ENCODE measurements at places on chromosomes 16 and 17.
A peak's percentile ranks its signal among the peaks of the same experiment; 100 is the strongest.

DNA sequence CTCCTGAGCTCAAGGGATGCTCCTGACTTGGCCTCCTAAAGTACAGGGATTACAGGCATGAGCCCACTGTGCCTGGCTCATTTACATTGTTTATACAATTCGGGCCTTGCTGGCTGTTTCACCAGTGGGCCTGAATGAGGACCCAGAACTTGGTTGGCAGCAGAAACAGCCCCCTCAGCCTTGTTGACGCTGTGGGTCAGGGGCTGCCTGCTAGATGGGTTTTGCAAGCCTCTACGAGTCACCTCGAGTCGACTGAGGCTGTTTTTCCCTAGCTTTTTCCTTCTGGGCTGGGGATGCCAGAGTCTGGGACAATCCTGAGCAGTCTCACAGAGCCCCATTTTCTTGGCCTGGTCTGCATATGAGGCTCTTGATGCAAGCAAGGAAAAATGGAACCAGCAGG, 16.1 kb downstream of the PPL start:
- no peak for DNase-seq

- no peak for DNase-seq
Observed at GRCh38 chr17:69555056-69555455, 140.6 kb downstream of the MAP2K6 start.

- DNase-seq, result no peak
Observed at GRCh38 chr16:85928401-85928820, 29.4 kb downstream of the IRF8 start.

GRCh38 chr17:7856011-7856810, 1.1 kb downstream of the NAA38 start:
- peak; percentile 9 for DNase-seq

GRCh38 chr16:49280841-49281371, 732 bp downstream of the CBLN1 start:
- DNase-seq, result no peak

DNA sequence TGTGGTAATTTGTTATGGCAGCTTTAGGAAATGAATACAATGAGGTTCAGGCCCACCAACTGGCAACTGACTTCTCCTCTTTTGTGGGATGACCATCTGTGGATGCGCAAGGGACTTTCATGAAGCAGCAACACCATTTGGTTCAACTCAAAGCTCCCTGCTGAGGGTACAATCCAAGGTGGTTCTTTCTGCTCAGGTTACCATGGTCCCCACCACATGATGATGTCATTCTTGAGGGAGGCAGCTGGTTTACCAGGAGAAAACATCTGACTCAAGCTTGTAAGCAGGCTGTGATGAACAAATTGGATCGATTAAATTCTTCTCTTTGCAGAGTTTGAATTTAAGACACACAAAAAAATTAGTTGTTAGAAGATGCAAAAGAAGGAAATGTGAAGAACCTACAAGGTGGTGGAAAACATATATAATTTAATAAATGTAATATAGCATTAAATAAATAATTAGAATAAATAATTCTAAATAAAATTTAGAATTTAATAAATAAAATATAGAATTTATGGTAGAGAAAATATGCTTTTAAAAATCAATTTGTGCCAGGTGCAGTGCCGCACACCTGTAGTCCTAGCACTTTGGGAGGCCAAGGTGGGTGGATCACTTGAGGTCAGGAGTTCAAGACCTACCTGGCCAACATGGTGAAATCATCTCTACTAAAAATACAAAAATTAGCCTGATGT, 67.6 kb upstream of the ANKFN1 start:
- no peak for DNase-seq

DNA sequence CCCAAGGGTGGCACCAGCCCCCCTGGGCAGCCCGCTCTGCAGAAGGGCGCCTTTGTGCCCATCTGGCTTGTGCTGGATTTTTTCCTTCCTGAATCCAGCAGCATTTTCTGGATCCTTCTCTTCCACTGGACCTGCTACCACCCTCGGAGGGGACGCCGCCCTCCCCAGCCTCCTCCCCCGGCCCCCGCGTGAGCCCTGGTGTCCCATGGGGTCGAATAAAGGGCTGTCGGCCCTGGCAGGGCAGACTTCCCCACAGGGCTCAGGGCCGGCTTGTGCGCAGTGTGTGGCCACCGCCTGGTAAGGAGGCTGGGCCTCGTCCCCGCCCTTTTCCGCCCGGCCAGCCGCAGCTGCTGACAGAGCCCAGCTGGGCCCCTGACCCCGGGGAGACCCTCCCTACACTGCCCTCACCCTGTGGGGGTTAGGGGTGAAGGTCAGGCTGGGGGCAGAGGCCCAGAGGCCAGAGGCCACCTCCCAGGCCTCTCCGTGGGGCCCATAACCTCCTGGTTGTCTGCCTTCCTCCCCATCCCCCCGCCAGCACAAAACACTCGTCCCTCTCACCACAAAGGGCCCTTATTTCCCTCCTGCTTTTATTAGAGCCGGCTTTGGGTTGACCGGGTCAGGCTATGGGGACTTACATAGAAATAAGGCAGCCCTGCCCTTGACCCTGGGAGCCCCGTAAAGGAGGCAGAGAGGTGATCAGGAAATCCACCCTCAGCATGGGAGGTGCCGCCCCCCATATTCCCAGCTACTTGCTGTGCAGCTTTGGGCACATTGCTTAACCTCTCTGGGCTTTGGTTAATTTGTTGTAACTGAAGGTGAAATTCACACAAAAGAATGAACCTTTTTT, 179.3 kb upstream of the CIBAR2 start:
- no peak for DNase-seq

- no peak for DNase-seq
Observed at GRCh38 chr17:17320188-17320910, 17.2 kb downstream of the NT5M start.

GRCh38 chr17:28530250-28530649, 22.2 kb downstream of the UNC119 start:
- DNase-seq, result no peak

GRCh38 chr17:40529991-40530390, 28.6 kb upstream of the TNS4 start:
- no peak for DNase-seq

DNA sequence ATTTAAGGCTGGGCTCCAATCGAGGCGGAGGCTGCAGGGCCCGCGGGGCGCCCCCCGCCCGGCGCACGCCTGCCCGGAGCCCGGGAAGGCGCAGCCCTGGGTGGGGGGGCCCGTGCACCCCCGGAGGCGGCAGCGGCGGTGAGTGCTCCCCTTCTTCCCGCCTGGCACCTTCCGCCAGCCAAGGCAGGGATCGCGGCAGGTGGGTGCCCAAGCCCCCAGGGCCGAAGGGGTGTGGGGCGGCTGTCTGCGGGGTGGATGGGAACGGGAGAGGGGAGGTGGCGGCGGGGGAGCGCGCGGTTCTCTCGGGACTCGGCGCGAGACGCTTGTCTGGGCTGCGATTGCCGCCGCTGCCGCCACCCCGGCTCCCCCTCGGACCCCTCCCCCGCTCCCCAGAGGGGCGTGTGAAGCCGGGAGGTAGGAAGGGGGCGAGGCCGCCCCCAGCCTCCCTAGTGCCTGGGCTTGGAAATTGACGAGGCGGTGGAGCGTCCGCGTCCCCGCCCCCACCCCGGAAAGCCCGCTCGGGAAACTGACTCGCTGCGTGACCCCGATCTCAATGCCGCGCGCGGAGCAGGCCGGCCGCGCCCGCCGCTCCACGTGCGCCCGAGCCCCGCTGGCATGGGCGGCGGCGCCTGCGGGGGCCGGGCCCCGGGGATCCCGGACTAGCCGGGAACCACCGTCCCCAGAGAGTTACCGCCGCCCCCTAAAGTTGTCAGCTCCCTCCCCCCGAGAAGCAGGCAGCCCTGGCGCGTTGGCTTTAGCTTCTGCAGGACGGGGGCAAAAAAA, 231.5 kb downstream of the MRTFB start:
- DNase-seq, result no peak

GRCh38 chr16:65689726-65690125, 567.9 kb upstream of the CDH11 start:
- no peak for DNase-seq

GRCh38 chr16:50762241-50762640, 20.4 kb downstream of the CYLD start:
- no peak for DNase-seq

DNA sequence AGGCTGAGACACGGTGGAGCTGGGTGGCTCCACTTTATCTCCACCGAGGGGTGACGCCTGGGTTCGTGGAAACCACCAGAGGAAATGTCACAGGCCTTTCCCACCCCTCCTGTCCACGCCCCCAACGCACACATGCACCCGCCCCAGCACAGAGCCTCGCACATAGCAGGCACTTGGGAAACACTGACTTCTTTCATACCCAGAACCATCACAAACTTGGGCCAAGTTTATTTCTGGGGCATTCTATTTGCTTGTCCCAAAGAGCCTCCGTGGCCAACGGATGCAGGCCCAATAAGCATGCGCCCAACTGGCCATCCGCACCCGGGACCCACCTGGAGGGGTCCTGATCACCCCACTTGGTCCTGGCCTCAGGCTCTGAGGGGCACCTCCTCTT, 3.3 kb downstream of the BCAR1 start:
- DNase-seq, result no peak
